ENCODE measurements at places on chromosomes 5 and 9. TPM values are rescaled to one million over a fixed set of nuclear protein-coding genes. Genes with fewer than 3 reads are reported as not detected.

The SV2C gene
- total RNA-seq, result 0.22 TPM

The SLC1A1 gene
- total RNA-seq, result 3.2 TPM

The SAXO1 gene
- not detected for total RNA-seq

The STPG3 gene
- 1.4 TPM for total RNA-seq

The FAM153A gene
- total RNA-seq, result 1.4 TPM

The PCDHA1 gene
- total RNA-seq, result not detected

The CATSPER3 gene
- 1.1 TPM for total RNA-seq

The BARHL1 gene
- not detected for total RNA-seq

The CCL19 gene
- 1.1 TPM for total RNA-seq

The FPGS gene
- total RNA-seq, result 30.2 TPM

The OMD gene
- total RNA-seq, result 3.2 TPM

The PPP1R26 gene
- 18.5 TPM for total RNA-seq

The GAPT gene
- total RNA-seq, result 0.92 TPM

The FYB1 gene
- total RNA-seq, result 4.7 TPM

The IARS1 gene
- total RNA-seq, result 54.7 TPM

The ARRDC3 gene
- total RNA-seq, result 19.9 TPM

The PLAC8L1 gene
- total RNA-seq, result not detected

All from Right ventricle myocardium inferior (tissue), 1 donor.